Stimulated activated CD4-positive, alpha-beta T cell treated with anti-CD3 and anti-CD28 coated beads, Interleukin-12 subunit alpha, Interleukin-12 subunit beta, amount 100 ng/mL, for 24 hours (primary cell): ENCODE measurements at places on chromosomes 1 and 21.

DNA sequence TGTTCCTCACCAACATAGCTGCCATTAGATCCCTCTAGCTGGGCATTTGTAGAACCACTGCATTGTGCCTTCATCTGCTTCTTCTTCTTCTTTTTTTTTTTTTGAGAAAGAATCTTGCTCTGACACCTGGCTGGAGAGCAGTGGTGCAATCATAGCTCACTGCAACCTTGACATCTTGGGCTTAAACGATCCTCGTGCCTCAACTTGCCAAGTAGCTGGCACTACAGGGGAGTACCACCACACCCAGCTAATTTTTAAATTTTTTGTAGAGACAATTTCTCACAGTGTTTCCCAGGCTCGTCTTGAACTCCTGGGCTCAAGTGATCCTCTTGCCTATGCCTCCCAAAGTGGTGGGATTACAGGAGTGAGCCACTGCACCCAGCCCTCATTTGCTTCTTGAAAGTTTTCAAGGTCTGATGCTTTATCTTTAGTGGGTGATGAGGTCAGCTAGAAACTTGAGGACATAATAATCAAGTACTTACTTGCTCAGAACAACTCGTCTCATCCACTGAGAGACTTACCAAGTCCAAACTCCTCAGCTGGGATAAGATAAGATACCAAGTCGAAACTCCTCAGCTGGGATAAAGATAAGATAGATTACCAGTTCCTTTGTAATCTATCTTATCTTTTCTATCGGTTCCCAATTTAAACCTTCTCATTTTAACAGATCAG, 71.5 kb downstream of the MACF1 start:
- DNase-seq, result no peak

DNA sequence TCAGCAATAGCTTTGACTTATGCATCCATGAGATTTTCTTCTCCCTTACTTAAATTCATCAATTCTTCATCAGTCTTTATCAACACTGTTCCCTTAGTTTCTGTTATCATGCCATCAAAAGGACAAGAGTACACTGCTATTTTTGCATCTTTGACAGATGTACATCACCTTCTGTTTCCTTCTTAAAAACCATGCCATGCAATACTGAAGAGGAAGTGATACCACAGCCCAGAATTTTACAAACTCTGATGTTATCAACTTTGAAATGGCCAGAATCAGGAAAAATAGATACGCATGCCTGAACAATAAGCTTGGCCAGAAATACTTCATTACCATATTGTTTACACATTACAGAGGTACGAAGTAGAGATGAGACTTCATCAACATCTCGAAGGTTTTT, 21.1 kb downstream of the FMO5 start:
- no peak for DNase-seq

DNA sequence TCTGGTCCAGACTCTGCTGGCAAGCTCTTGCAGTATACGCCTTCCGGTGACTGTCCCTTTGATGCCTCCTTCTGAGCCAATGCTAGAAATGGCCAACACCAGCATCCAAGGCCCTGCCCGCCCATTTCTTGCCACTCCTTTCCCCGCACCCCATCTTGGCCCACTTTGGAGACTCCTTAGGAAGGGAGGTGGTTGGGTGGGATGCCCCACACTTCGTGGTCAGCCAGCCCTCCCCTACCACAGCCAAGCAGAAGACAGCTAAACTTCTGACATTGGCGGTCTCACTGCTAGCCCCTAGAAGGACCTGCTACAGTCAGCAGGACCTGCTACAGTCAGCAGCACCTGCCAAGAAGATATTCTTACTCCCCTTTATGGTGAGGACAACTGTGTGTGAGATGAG, 73.5 kb upstream of the CLDN14 start:
- no peak for DNase-seq

- no peak for DNase-seq
These were observed 4.9 kb downstream of the AHDC1 start for GRCh38 chr1:27598902-27599528.

DNA sequence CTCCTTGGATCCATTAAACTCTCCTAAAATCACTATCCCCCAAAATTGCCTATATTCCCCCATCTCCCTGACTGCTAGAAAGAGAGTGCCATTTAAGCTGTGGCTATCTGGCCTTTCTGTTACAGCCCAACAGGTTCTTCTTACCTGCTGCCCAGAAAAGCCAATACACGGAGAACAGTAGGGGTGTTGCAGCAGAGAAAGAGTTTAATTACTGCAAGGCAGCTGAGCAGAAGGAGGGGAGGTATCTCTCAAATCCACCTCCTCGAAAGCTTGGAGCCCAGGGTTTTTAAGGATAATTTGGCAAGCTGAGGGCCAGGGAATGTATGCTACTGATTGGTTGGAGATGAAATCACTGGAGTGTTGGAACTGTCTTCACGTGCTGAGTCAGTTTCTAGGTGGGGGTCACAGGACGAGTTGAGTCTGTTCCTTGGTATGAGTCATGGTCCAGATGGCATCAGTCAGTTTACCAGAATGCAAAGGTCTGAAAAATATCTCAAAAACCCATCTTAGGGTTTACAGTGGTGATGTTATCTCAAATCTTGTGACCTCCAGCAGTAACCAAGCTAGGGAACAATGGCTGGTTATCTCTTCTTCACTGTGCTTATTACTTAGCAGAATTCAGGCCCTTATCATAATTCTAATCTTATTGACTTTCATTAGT, 89.8 kb downstream of the SMYD3 start:
- no peak for DNase-seq

DNA sequence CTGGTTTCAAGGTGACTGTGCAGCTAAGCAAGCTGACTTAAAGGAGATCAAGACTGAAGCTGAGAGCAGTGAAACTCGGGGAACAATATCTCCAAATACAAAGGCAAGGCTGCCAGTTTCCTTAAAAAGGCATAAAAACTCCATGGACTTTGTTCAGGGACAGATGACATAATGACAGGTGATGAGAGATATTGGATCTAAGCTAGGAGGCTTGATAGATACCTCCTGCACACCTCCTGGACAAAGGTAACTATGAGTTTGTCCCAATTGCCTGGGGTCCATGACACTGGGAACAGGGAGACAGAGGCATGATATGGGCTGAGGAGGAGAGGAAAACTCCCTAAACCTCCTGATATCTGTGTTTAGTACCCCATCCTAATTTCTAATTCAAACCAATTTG, 55.2 kb downstream of the PRKAB2 start:
- no peak for DNase-seq

GRCh38 chr21:25176637-25177412, 430.5 kb downstream of the MRPL39 start:
- no peak for DNase-seq

DNA sequence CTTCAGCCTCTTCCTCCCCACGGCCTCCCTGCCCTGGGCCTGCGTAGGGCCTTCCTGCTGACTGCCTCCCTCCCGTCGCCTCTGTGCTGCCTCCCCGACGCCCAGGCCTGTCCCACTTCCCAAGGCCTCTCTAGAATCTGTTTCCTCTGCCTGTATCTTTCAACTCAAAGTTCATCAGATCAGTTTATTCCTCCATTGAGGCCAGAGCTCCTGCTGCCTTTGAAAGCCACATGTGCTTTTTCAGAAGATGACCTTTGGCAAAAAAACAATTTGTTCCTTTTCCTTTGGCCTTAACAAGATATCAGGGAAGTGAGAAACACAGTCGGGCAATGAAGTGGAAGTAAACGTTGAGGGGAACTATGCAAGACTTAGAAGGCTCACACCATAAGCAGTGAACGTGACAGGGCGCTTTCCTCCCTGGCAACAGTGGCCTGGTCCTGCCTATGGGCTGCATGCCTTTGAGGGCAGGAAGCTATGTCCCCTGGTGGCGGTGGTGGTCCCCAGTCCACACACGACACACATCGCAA, 85.9 kb downstream of the PSMG1 start:
- DNase-seq, result no peak

DNA sequence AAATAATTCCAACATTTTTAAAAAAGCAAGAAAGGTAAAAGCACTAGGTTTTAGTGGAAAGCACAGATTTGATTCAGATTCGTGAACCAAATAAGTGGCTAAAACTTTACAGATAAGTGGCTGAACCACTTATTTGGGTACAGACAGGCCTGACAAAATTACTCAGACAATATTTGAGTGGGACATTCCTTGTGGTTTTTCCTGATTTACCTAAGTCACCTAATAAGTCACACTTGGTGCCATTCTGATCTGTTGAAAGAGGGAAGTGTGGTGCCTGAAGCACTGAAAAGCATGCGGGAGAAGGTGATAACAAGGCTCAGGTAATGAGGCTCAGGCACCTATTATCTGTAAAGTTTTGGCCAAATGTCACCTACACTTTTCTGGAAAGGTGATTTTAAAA, 81.6 kb upstream of the CD55 start:
- DNase-seq, result no peak

- DNase-seq, result no peak
These were observed at the start of gene FRRS1 for GRCh38 chr1:99766378-99766800. TSS of gene FRRS1 (minus strand) at chr1:99766635. CDS start at chr1:99748768, 17,867 bp downstream.

DNA sequence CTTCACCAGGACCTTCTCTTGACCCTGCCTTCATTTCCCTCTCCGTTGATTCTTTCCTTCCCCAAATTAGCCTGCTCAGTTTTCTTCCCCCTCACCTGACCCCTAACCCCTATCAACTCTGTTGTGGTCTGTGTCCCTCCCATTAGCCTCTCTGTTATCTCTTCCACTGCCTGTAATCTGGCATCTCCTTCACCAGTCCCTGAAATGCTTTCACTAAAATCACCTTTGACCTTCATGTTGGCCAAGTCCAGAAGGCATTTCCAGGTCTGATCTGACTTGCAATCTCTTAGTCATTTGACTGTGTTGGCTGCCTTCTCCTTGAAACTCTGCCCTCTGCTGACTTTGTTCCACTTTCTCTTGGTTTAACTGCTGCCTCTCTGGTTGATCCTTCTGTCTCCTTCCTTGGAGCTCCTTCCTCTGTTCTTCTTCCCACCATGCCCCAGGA, 28.2 kb downstream of the ATP8B2 start:
- DNase-seq, result no peak

GRCh38 chr1:114503916-114504422, 7.0 kb downstream of the TRIM33 start:
- DNase-seq, result no peak

DNA sequence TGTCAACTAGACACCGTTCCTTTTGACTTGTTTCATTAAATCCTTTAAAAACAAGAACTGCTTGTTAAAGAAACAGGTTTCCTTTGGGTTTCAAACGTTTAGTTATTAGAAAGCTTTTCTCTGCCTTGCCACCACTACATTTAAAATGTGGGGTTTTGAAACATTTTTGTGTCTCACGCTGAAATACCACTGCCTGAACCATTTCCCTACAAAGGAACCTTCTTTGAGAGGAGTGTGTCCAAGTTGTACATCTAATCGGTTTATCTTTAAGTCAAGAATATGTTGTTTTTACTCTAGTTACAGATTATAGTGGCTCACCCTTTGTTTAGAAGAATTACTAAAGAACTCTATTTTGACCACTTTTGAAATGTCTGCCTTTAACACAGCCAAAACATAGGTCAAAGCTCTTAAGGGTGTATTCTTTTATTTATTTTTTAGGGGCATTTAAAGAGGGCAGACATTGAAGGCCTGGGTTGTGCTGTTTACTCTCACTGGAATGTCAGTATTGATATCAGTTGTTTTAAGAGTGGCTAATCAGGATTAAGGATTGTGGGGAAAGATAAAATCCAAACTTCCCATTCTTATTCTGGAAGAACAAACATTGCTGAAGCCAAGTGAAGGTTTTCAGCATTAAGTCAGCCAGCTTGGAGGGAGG, 143.4 kb downstream of the GALNT2 start:
- DNase-seq, result no peak

GRCh38 chr1:164743976-164744375, 185.0 kb downstream of the PBX1 start:
- DNase-seq, result no peak

- DNase-seq, result no peak
These were observed 32.3 kb downstream of the SLC9A1 start for GRCh38 chr1:27122652-27123051.

DNA sequence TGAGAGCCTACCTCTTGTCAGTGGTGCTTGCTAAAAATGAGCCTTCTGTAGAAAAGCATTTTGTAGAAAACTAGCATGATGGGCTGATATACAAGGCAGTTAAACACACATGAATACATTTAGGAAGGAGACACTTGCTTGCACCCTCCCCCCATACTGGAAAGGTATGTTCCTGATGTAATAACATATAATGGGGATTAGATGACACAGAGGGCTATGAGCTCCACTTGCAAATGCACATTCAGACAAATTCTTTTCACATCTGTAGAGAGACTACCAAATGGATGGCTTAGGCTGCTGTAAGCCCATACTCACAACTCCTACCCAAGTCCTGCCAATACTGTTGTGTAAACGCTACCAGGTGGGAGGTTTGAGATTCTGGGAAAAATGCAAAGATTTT, 634.0 kb downstream of the SMYD3 start:
- no peak for DNase-seq

GRCh38 chr1:239418681-239419080, 32.3 kb downstream of the CHRM3 start:
- DNase-seq, result no peak

DNA sequence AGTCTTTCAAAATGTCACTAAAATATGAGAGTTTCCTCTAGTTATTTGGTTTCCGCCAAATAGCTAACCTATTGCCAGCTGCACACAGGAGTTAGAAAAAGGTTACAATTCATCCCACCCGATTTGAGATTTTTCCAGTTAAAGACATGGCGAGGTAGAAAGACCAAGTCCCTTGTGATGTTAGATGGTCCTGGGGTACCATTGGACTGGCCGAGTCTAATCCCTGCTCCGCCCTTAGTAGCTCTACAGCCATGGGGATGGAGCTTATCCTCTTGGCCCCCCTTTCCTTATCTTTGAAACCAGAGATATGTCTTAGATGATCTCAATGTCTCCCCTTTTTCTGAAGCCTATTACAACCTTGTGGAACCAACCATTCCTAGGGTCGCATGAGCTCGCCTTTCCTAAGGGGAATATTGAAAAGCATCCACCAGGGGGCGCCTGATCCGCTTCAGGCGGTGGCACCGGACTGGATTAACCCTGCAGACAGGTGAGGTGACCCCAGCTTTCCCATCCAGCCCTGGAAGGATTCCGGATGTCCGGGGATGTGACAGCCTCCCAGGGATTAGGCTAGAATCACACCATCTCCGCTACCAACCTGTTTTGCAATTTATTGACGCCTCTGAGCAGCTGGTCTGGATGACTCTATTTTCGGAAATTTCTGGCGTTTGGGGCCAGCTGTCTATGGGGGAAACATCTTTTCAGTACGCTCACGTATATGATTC, 68.3 kb upstream of the SIM2 start:
- peak; percentile 25 for DNase-seq

DNA sequence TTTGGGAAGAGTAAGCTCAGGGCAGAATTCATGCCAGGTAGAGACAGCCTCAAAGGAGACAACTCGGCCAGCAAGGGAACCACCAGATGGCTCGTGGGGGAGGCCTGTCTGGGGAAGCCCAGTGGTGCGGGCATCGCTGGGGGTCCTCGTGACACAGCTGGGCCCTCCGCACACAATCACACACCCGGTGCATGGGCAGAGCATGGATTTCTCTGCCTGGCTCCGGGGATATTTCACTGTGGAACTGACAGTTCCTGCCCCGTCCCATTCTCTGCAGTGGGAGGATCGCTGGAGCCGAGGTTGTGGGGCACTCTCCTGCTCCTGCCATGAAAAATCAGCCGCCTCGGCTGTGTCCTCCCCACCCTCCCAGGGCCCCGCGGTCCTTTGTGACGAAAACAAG, 108.0 kb downstream of the CRYAA start:
- no peak for DNase-seq
